ENCODE measurements at places on chromosomes 1 and 21.

- no peak for DNase-seq
These were observed 2.1 kb downstream of the LEPR start for GRCh38 chr1:65422241-65423203.

DNA sequence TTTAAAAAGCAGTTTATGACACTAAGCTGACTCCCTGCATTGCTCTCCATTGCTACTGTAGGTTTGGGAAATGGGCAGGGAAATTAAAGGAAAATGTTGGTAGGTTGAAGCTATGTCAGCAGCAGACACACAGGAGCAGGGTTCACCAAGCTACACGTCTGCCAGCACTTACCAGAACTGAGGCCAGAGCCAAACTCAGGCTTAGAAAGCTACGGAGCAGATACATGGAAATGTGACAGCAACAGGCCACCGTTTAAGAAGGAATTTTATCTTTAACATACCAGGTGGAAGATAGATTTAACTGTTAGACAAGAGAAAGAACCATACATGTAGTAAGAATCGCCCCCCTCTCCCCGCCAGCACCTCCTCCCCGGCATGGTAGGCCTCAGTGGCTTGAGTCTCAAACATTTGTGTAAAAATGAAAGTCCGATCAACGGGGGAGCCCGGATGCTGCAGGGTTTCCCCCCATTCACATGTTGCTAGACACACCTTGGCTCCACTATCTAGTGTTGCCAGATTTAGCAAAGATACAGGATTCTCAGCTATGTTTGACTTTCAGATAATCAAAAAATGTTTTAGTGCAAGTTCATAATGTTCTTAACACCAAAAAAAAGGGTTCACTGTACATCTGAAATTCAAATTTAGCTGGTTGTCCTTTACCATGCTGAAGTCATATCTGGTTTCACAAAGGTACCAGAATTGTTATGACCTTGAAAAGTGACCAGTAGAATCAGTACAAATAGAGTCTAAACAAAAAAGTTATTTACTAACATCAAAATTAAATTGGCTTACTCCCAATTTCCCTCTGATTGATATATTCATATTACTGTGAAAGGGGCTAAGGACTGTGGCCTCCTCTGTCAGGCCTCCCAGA is 6.7 kb downstream of the OR2T11 start:
- DNase-seq, result no peak

GRCh38 chr1:21868941-21869454 is 56.9 kb downstream of the LDLRAD2 start:
- no peak for DNase-seq

- no peak for DNase-seq
These were observed 189.9 kb downstream of the HUNK start for GRCh38 chr21:32062591-32063227.

DNA sequence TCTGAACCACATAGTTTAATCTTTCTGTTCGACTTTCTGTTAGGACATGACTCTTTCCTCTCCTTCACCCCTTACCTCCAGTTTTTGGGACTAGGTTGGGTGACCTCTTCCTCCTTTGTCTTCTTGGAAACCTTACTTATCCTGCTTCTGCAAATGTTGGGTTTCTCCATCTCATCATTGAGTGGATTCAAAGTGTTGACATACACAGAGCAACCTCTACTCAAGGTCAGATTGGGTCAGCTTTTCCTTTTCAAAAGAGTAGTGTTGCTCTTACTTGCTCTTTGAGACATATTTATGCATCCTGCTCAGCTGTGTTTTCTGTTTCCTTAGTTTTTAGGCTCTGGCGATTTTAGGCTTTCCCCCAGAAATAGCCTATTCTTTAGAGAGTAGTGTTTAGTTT is 3.7 kb downstream of the CAMTA1 start:
- DNase-seq, result no peak

- no peak for DNase-seq
These were observed 827 bp downstream of the FMN2 start for GRCh38 chr1:240092301-240093119.

GRCh38 chr1:4084048-4084431 is 184.0 kb upstream of the C1orf174 start:
- DNase-seq, result no peak

- DNase-seq, result peak; percentile 61
These were observed 48.8 kb downstream of the ARHGEF10L start for GRCh38 chr1:17588048-17588871.

All from lower lobe of right lung (tissue), 2 donors.